ENCODE measurements at places on chromosomes 7 and 10. TPM values are rescaled to one million over a fixed set of nuclear protein-coding genes. Genes with fewer than 3 reads are reported as not detected.

DNA sequence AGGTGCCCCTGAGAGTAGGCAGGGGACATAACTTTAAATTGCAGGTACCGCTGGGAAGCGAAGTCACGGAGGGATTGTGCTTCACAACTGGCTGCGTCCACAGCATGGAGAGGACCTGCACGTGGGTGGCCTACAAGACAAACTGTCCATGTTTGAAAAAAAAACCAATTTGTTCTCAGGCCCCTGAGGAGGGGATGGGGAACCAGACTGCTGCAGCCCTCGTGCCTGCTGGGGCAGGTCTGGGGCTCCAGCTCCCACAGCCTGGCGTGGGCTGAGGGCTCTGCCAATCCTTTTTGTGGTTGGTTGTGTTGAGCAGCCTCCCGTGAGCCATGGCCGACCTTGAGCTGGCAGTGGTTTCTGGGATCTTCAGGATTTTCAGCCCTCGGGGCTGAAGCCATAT is 9.7 kb downstream of the SFRP5 start:
- no peak overlapping the region for H3K27ac ChIP-seq
- H3K4me1 ChIP-seq = no peaks in the 10 kb centered on the region
- no peaks in the 10 kb centered on the region for H3K27me3 ChIP-seq
- peaks cover 58% of the 10 kb centered on the region for H3K36me3 ChIP-seq
- DNase-seq = no peak

GRCh38 chr10:21015851-21016250 is 118.7 kb upstream of the NEBL start:
- no peak overlapping the region for H3K27ac ChIP-seq
- H3K4me3 ChIP-seq = no peak overlapping the region
- no peaks in the 10 kb centered on the region for H3K36me3 ChIP-seq
- H3K4me1 ChIP-seq = no peaks in the 10 kb centered on the region
- DNase-seq = no peak
- peaks cover 2% of the 10 kb centered on the region for H3K27me3 ChIP-seq

- no peak for DNase-seq
- H3K36me3 ChIP-seq = no peaks in the 10 kb centered on the region
- H3K4me1 ChIP-seq = no peaks in the 10 kb centered on the region
- H3K4me3 ChIP-seq = no peak overlapping the region
- no peak overlapping the region for H3K27ac ChIP-seq
Observed at GRCh38 chr10:70546584-70546983, 56.0 kb downstream of the PRF1 start.

- H3K27me3 ChIP-seq = no peaks in the 10 kb centered on the region
- H3K27ac ChIP-seq = no peak overlapping the region
- no peak overlapping the region for H3K4me3 ChIP-seq
- DNase-seq = no peak
Observed at GRCh38 chr10:78451592-78451991, 417.9 kb downstream of the RPS24 start.

GRCh38 chr10:62000726-62001125 is 99.2 kb downstream of the ARID5B start:
- H3K36me3 ChIP-seq = peaks cover 20% of the 10 kb centered on the region
- no peak overlapping the region for H3K4me3 ChIP-seq
- peaks cover 11% of the 10 kb centered on the region for H3K4me1 ChIP-seq
- H3K27ac ChIP-seq = no peak overlapping the region

DNA sequence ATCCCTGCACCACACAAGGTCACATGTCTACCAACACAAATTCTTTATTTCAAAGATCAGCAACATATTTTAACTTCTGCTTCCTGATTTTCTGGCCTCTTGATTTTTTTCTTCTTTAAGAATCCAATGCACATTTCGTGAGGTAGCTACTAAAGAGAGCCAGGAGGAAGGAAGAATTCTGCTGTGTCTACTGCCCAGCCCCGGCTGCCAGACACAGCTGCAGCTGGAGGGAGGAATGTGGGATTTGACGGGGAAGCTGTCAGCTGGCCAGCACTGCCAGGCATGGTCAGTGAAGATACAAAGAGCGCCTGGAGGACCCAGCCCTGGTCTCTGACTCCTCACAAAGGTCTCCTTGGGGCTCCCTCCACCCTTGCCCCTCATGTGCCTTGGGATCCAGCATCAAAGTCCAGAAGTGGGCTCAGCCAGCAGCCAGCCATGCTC is 6.9 kb upstream of the AOC1 start:
- H3K4me3 ChIP-seq = no peak overlapping the region
- H3K27ac ChIP-seq = no peak overlapping the region
- H3K27me3 ChIP-seq = no peaks in the 10 kb centered on the region
- peak; percentile 51 for DNase-seq
- no peaks in the 10 kb centered on the region for H3K36me3 ChIP-seq

GRCh38 chr10:93352638-93353383 is 129.3 kb downstream of the MYOF start:
- H3K4me3 ChIP-seq = no peak overlapping the region
- H3K27me3 ChIP-seq = no peaks in the 10 kb centered on the region

DNA sequence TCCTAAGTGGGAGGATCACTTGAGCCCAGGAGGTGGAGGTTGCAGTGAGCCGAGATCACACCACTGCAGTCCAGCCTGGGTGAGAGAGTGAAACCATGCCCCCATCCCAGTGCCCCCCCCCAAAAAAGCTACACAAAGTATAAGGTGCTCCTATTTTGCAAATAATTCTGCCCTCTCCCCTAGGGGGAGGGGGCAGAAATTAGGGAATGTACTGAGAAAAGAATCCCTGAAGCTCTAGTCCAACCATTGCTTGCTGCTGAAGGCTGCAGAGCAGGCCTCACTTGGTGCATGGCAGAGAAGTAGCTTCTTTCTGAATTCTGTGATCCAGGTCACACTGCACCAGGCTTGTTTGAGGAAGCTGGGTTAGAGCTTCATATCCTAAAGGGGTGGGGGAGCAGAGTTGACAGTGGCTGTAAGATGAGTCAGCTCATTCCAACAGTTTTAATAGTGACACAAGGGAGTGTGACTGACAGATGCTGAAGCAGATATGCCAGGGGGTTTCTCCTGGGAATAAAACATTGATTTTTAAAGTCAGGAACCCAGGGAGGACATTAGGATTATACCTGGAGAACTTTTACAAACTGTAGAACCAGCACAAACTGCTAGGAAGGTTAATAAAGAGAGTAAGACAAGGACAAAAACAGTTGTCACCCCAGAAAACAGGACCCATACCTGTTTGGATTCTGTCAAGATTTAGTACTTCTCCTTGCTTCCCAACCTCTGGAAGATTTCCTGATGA is 32.8 kb upstream of the STRIP2 start:
- no peaks in the 10 kb centered on the region for H3K27me3 ChIP-seq
- H3K4me3 ChIP-seq = no peak overlapping the region
- H3K36me3 ChIP-seq = peaks cover 14% of the 10 kb centered on the region

GRCh38 chr10:55280696-55281095 is 479.7 kb upstream of the PCDH15 start:
- DNase-seq = no peak
- no peaks in the 10 kb centered on the region for H3K27me3 ChIP-seq
- H3K36me3 ChIP-seq = no peaks in the 10 kb centered on the region
- no peak overlapping the region for H3K4me3 ChIP-seq

- H3K27ac ChIP-seq = no peak overlapping the region
- H3K4me1 ChIP-seq = no peaks in the 10 kb centered on the region
- no peaks in the 10 kb centered on the region for H3K27me3 ChIP-seq
- no peak for DNase-seq
- no peak overlapping the region for H3K4me3 ChIP-seq
- no peaks in the 10 kb centered on the region for H3K36me3 ChIP-seq
Observed at GRCh38 chr10:23448802-23449570, 10.1 kb downstream of the OTUD1 start.

Gene FAM107B
- 50.5 TPM for polyA plus RNA-seq

Gene FRG2B
- polyA plus RNA-seq = not detected

Gene PPA1
- polyA plus RNA-seq = 240 TPM

Gene PSD
- 1.4 TPM for polyA plus RNA-seq

Gene NYAP1
- polyA plus RNA-seq = not detected

Gene CCDC172
- polyA plus RNA-seq = not detected

Measured in small intestine (tissue), 16 donors.